HFFc6 (cell line): ENCODE measurements at places on chromosomes 11 and 22. TPM values are rescaled to one million over a fixed set of nuclear protein-coding genes. Genes with fewer than 3 reads are reported as not detected.
A peak's percentile ranks its signal among the peaks of the same experiment; 100 is the strongest.

- peaks cover 33% of the 10 kb centered on the region for H3K36me3 ChIP-seq
- DNase-seq: no peak
- H3K4me3 ChIP-seq: peak overlapping the region; percentile 27
- H3K4me1 ChIP-seq: peaks cover 100% of the 10 kb centered on the region
Measured at GRCh38 chr11:12687740-12688139, 13.5 kb downstream of the TEAD1 start.

DNA sequence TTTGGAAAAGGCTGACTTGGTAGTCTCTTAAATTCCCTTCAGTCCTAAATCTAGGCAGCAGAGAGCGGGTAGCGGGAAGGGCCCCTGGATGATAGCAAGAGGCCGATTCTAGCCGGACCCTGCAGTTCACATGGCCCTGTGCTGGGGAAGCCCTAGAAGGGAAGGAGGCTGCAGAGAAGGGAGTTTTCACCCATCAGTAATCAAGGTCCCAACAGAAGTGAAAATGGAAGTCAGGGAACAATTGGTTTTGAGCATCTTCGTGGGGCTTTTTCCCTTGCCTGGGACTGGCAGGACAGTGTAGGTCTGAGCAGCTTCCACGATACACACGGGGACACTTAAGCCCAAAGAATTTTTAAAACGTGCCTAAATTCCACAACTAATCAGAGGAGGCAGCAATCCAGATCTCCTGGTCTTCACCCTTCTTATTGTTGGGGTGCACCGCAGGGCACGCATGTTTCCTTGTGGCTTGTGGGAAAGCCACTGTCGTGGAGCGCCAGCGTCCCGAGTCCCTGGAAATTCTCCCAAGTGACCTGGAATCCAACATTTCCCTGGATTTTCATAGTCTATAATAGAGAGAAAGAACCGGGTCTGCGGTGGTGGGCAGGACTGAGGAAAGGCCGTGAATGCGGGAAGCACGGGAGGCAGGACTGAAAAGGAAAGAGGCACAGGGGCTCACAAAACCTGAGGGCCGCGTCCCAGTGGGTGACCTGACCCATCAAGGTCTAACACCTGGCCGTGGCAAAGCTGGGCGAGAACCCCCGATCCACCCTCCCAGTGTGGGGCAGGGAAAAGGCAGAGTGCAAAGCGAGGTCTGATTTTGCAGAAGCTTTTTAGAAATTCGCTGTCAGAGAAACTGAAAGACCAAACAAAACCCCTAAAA lies 846 bp upstream of the OAF start:
- no peak for DNase-seq
- H3K4me1 ChIP-seq: peaks cover 73% of the 10 kb centered on the region
- peak overlapping the region; percentile 92 for H3K4me3 ChIP-seq
- H3K36me3 ChIP-seq: no peaks in the 10 kb centered on the region
- H3K27ac ChIP-seq: peak overlapping the region; percentile 99
- no peaks in the 10 kb centered on the region; the same call in none of the 2 replicates for H3K27me3 ChIP-seq

GRCh38 chr11:96309016-96309642 lies 33.9 kb downstream of the MAML2 start:
- H3K27me3 ChIP-seq: no peaks in the 10 kb centered on the region
- no peak for DNase-seq
- H3K27ac ChIP-seq: peak overlapping the region; percentile 100
- peaks cover 100% of the 10 kb centered on the region for H3K4me1 ChIP-seq
- peak overlapping the region; percentile 88 for H3K4me3 ChIP-seq
- peaks cover 13% of the 10 kb centered on the region for H3K36me3 ChIP-seq

DNA sequence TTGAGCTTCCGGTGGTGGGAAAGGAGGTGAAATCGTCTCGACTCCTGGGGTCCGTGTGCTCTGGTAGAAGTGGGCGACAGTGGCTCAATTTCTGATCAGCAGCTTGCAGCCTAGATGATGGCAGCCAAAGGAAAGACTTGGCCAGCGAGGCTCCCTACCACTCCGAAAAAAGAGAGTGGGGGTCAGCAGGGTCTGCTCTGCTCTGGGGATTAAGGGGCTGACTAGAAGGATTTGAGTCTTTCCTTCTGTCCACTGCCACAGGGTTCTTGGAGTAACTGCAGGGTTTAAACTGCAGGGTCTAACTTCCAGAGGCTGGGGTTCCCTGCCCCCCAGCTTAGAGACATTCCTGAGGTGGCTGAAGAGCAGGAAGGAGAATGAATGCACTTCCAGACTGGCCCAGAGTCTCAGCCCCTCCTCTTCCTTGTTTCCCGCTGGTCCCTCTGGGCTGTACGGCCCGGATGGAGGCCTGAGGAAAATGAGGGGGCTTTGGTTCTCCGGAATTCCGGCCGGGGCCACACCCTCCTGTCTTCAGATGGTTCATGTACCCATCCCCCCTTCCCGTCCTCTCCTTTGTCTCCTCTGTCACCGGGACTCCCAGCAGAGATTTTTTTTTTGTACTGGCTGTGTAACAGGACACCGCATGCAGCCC lies 907 bp downstream of the SERPINH1 start:
- peaks cover 42% of the 10 kb centered on the region for H3K36me3 ChIP-seq
- peaks cover 65% of the 10 kb centered on the region for H3K4me1 ChIP-seq
- DNase-seq: peak; percentile 55
- peak overlapping the region; percentile 99 for H3K4me3 ChIP-seq
- peaks cover 7% of the 10 kb centered on the region for H3K27me3 ChIP-seq

DNA sequence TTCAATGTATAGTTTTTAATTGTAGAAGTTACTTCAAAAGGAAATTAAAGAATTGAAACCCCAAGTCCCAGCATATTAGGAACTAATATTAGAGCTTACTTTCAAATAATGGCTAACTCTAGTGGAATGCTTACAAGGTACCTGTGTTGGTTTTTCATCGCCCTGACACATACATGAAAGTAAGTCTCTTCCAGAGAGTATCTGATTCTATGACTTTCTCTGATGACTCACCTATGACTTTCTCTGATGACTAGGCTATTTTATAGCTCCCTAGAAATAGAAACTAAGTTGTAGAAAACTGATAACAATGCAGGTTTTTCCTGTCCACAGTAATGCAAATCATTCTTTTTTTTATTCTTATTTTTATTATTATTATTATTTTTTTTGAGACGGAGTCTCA lies 33.6 kb upstream of the MMP7 start:
- no peak overlapping the region for H3K4me3 ChIP-seq
- peaks cover 35% of the 10 kb centered on the region for H3K4me1 ChIP-seq
- peaks cover 21% of the 10 kb centered on the region for H3K36me3 ChIP-seq
- peak overlapping the region; percentile 4; the same call in 1 of the 2 replicates for H3K27ac ChIP-seq

GRCh38 chr11:19228968-19229367 lies 11.8 kb downstream of the E2F8 start:
- H3K4me1 ChIP-seq: peaks cover 25% of the 10 kb centered on the region
- no peaks in the 10 kb centered on the region; the same call in 1 of the 2 replicates for H3K27me3 ChIP-seq
- H3K27ac ChIP-seq: no peak overlapping the region
- no peak overlapping the region for H3K4me3 ChIP-seq
- peaks cover 24% of the 10 kb centered on the region for H3K36me3 ChIP-seq

DNA sequence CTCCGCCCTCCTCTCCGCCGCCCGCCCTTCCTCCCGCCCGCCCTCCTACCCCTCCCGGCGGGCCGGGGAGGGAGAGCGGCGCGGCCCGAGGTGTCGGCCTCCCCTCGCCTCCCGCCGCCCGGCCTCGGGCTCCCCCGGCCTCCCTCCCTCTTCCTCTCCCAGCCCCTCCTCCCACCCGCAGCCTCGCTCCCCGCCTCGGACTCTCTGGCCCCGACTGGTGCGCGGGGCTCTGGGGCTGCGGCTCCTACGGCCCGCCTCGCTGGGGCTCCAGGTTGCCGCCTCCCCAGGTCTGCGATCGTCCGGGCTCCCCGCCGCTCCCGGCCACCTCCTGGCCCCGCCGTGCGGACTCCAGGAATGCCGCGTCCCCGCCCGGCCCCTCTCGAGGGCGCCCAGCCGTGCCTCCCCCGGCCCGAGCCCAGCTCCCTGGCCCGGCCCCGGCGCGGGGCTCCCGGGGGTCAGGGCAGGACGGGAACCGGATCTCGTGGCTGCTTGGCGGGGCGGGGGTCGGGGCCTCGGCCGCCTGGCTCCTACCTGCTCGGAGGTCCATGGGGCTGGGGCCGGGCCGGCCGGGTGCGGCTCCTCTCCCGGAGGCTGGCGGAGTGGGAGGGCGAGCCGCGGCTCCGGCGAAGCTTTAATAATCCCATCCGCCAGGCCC lies at the start of gene CLCF1:
Gene CLCF1, minus strand, starts transcription at position 606 of the 655 bp plus-strand sequence. Its CDS starts 59 bp downstream, at position 547.
- H3K27ac ChIP-seq: peak within 1 kb of the TSS; percentile 99
- H3K4me3 ChIP-seq: peak within 1 kb of the TSS; percentile 89
- H3K4me1 ChIP-seq: peaks cover 73% of the 10 kb centered on the region
- no peaks in the 10 kb centered on the region; the same call in 1 of the 2 replicates for H3K36me3 ChIP-seq

GRCh38 chr11:73716153-73717056 lies 44.5 kb downstream of the RAB6A start:
- no peaks in the 10 kb centered on the region for H3K27me3 ChIP-seq
- H3K4me1 ChIP-seq: peaks cover 13% of the 10 kb centered on the region
- peaks cover 12% of the 10 kb centered on the region; the same call in 1 of the 2 replicates for H3K36me3 ChIP-seq
- peak overlapping the region; percentile 40 for H3K27ac ChIP-seq
- no peak overlapping the region for H3K4me3 ChIP-seq

GRCh38 chr11:57335023-57335342 lies 709 bp downstream of the SSRP1 start:
- DNase-seq: no peak
- H3K27ac ChIP-seq: peak overlapping the region; percentile 96
- peaks cover 34% of the 10 kb centered on the region for H3K36me3 ChIP-seq
- H3K27me3 ChIP-seq: peaks cover under 1% of the 10 kb centered on the region

GRCh38 chr11:2586087-2586792 lies 113.6 kb downstream of the KCNQ1OT1 start:
- H3K4me1 ChIP-seq: no peaks in the 10 kb centered on the region
- no peak overlapping the region for H3K4me3 ChIP-seq
- no peaks in the 10 kb centered on the region for H3K36me3 ChIP-seq

DNA sequence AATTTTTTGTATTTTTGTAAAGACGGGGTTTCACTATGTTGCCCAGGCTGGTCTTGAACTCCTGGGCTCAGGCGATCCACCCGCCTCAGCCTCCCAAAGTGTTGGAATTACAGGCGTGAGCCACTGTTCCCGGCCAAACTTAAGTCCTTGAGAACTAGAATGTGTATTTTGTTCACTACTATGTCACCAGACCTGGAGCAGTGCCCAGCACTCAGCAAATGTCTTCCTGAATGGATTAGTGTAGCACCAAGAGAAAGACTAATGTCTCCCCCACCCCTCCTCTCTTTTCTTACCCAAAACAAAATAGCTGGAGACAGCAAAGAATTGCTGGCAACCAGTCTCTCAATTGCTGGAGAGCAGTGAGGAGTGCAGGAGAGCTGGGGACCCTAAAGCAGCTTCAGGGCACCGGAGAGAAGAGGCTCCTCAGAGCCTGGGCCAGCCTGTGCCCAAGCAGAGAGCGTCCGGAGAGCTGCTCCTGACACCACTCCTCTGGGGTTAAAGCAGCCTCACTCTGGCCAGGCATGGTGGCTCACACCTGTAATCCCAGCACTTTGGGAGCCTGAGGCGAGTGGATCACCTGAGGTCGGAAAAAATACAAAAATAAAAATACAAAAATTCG lies 14.9 kb downstream of the SLC25A18 start:
- peak; percentile 53 for DNase-seq
- H3K27ac ChIP-seq: peak overlapping the region; percentile 88
- no peaks in the 10 kb centered on the region; the same call in 1 of the 2 replicates for H3K27me3 ChIP-seq
- no peak overlapping the region for H3K4me3 ChIP-seq

DNA sequence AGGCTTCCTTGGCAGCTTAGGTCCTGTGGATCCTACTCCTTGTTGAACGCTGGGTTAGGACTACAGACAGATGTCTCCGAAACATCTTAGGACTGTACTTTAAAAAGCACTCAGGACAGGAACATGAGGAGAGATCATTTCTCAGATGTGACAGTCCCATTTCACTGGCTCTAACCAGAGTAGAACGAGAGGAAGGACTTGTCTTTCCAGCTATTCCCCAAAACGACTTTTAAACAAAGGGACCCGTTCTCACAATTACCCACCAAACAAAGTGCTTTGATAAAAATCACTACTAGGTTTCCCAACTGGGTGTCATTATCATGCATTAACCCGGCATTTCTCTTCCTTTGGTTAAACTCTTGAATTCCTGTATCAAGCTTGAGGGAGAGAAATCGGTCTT lies 84.7 kb upstream of the BARX2 start:
- no peaks in the 10 kb centered on the region for H3K36me3 ChIP-seq
- H3K4me3 ChIP-seq: no peak overlapping the region
- H3K4me1 ChIP-seq: peaks cover 11% of the 10 kb centered on the region; the same call in 1 of the 2 replicates
- H3K27ac ChIP-seq: no peak overlapping the region
- H3K27me3 ChIP-seq: peaks cover 19% of the 10 kb centered on the region

- no peak for DNase-seq
- H3K4me1 ChIP-seq: no peaks in the 10 kb centered on the region
- no peak overlapping the region for H3K27ac ChIP-seq
- H3K27me3 ChIP-seq: peaks cover 33% of the 10 kb centered on the region
Measured at GRCh38 chr11:20275987-20276965, 87.2 kb upstream of the HTATIP2 start.

DNA sequence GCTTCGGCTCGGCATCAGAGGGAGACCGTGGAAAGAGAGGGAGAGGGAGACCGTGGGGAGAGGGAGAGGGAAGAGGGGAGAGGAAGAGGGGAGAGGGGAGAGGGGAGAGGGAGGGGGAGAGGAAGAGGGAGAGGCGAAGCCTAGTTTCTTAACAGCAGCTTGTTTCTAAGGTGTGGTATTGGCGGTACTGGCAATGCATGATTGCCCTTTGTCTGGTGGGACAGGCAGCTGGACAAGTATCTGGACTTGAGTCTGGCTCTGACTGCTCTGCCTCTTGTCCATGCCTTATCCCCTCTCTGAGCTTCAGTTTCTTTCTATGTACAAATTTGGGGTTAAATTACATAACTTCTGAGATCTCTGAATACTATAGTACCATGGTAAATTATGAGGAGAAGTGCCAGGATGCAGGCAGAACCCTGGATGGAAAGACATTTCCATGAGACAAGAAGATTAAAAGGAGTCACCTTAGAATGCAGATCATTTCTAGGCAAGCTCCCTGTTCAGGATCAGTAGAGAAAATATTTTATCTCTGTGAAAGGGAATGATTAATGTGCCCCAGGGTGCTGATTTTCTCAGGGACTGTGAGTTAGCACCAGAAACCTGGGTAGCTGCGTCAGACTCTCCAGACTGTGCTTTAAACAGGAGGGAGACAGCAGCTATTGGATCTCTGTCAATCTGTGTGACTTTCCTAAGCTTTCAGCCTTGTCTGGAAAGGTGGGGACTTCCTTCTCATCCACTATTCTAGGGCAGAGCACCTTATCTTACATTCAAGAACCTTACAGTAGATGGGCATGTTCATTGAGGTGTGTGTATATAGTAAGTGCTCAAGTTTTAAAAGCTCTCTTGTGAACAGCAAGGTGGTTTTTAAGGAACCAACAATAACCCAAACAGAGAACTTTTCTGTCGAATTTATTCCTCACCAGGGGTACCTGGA lies 31.9 kb upstream of the CCDC90B start:
- H3K4me1 ChIP-seq: no peaks in the 10 kb centered on the region
- H3K27ac ChIP-seq: no peak overlapping the region
- no peaks in the 10 kb centered on the region for H3K27me3 ChIP-seq

GRCh38 chr11:115324581-115325432 lies 179.4 kb downstream of the CADM1 start:
- no peaks in the 10 kb centered on the region for H3K36me3 ChIP-seq
- H3K27ac ChIP-seq: no peak overlapping the region
- H3K4me3 ChIP-seq: peak overlapping the region; percentile 73; the same call in 1 of the 2 replicates
- H3K27me3 ChIP-seq: peaks cover 2% of the 10 kb centered on the region; the same call in 1 of the 2 replicates

Gene APOA5
- not detected in 3 replicates for total RNA-seq

Gene RTN4RL2
- total RNA-seq: 0.12 to 0.26 TPM in 2 of 3 replicates, not detected in the other

Gene PDE2A
- total RNA-seq: 0.46 TPM in 1 of 2 replicates, not detected in the other

Gene OR5P2
- not detected in 2 replicates for total RNA-seq

Gene HTR3A
- not detected in 3 replicates for total RNA-seq

Gene B3GAT3
- total RNA-seq: 59.2 and 85.2 TPM in 2 replicates

Gene OR2AG2
- 0.08 to 0.28 TPM (median 0.12 TPM) in 3 replicates for total RNA-seq

Gene NTM
- 17.9 to 21.8 TPM (median 21.2 TPM) in 3 replicates for total RNA-seq
